ENCODE measurements at places on chromosomes 12 and 14.

- no peak for DNase-seq
Observed at GRCh38 chr12:70121562-70121961, 121.7 kb upstream of the CNOT2 start.

DNA sequence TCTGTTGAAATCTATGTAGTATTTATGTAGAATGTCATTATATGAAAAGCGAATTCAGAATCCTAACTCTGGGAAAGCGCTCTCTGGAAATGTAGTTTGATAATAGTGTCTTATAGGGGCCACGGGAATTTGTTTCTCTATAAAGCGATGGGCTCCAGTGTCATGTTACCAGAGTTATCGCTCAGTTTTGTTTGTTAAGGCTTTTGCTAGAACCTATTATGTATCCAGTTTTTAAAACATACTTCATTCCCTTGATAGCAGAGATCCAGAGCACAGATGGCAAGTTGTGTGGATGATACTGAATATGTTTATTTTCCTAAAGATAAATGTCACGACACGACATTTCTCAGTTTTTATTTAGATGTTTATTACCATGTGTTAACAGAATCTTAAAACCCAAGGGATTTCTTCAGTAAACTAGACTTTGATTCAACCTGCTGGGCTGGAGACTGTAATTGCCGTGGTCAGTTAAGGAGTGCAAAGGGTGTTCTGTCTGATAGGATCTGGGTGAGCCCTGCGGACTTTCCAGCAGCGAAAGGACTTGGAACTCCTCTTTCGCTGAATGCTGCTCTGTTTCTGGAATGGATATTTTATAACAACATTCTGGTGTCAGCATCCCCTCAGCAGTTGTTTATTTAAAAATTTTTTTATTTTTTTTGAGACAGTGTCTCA, 1.7 kb upstream of the DNAH10 start:
- DNase-seq: no peak

DNA sequence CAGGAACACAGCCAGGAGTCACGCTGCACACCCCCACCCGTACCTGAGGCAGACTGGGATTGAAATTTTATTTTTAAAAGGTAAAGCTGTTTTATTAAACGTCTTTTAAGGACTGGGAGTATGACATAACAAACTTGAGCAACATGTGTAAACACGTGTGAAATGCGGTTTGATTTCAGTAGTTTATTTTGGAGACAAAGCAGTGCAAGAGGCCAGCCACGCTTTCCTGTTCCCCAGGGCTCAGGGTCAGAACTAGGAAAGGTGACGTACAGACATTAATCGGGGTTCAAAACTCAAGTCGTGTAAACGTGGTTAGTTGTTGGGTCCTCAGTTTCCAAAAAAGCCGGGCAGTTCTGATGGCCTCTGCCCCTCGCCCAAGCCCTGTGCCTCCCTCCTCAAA, 16.7 kb downstream of the CHGA start:
- no peak for DNase-seq

DNA sequence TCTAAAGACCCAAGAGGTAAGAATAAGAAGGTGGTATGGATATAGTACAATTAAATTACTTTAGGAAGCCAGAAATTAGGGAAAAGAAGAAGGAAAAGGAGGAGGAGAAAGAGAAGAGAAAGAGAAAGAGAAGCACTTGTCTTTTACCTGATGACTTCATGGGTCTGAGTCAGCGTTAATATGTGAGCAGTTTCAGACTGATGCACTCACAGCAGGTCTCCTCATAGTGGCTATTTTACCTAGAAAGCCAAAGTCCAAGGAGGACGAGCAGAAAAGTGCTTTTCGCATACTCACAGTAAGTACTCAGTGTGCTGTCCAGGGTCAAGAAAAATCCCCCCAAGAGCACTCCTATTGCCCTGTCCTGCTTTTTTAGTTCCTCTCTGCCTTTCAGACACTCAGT, 222.1 kb downstream of the C12orf42 start:
- no peak for DNase-seq

- DNase-seq: no peak
Observed at GRCh38 chr12:127570793-127571360, 696.1 kb upstream of the TMEM132C start.

- DNase-seq: no peak
Observed at GRCh38 chr14:56216626-56217379, 98.6 kb downstream of the PELI2 start.

DNA sequence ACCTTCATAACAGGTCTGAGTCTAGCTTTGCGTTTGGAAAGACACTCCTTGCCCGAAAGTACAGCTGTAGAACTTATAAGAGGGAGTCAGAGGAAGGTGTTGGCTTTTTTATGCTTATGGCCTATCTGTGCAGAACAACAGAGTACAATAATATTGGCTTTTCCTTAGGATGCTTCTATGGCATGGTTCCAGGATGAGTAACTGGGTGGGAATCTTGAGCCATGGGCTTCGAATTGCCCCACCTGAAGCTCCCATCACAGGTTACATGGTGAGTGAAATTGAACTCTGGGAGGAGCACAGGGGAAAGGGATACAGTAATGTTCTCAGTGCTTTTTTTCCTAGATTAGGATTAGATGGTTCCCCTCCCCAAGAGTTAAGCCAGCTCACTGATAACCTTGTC, 13.0 kb downstream of the PARP2 start:
- no peak for DNase-seq

- DNase-seq: no peak
Observed at GRCh38 chr12:109679501-109680263, 33.9 kb upstream of the FAM222A start.

DNA sequence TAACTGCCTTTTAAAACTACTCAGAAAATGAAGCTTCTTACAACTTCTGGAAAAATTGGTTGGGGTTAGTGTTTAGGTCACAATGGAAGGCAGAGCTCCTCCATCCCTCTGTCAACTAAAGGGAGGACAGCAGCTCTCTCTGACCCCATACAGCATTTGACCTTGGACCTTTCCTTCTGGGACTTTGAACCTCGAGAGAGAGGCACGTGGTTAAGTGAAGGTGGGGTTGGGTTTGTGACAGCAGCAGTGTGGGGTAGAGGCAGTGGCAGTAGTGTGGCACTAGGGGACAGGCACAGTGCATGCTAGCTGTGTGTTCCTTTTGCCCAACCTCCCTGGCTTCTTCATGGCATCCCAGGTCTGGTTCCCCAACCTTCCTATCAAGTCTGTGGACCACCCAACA, 9.4 kb upstream of the C12orf75 start:
- no peak for DNase-seq

DNA sequence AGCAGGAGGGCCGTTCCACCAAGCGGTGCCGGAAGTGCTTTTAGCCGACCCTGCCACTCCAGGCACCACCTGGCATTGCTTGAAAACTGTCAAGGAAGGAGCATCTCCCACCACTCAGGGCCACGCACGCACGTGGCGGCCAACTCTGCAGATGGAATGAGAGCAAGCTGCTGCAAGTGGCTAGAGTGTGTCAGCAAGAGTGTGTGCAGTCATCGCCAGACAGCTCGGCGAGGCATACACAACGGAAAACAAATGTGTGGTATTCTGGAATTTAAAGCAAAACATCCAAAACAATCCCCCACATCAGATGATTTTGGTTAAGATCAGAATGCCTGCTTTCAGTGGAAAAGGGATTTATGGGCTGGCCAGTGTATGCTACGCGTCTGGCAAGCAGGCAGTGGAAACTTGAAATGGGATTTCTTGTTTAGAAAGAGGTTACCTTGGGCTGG, 11.2 kb downstream of the CD9 start:
- no peak for DNase-seq

DNA sequence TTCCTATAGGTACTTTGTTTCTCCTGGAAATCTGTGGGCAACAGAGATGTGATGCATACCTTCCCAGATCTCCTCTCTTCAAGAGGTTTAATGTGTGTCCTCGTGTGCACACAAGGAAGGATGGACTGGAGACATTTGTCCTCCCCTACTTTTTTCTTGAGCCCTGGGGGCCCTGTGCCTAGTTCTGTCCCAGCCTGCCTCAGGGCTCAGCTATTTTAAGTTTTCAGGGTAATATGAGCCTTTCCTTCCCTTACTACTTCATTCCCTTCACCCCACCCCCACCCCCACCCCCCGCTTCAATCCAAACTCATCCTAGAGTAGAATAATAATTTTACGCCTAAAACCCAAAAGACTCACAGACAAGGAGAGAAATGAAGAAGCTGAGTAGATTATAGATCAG, 446 bp downstream of the STAC3 start:
- no peak for DNase-seq

GRCh38 chr12:117236456-117237001, 46.3 kb upstream of the FBXO21 start:
- peak; percentile 74 for DNase-seq

DNA sequence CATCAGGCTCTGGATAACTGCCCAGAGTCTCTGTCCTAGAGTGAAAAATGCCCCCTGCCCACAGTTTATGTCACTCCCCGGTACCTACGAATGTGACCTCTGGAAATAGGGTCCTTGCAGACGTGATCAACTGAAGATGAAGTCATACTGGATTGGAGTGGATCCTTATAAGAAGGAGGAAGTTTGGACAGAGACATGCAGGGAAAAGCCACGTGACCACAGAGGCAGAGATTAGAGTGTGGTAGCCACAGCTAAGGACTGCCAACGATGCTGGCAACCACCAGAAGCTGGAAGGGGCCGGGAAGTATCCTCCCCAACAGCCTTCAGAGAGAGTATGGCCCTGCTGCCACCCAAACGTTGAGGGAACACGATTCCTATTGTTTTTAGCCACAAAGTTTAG, 101.2 kb upstream of the NCOR2 start:
- DNase-seq: no peak

DNA sequence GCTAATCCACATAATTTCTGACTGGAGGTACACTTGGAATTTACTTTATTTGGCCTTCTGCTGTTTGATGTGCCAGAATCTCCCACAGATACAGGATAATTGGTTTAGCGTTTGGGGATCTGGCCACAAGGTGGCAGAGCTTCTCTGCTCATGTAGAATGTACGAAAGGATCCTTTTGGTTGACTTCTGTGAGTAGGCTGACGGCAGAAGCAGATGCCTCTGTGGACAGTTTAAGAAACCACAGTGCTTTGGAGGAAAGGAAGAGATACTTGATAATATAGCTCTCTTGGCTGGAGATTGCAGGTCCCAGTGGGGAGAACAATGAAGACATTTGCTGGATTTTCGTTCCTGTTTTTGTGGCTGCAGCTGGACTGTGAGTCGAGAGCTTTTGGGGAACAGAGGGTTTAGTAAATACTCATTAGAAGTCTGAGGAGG, 75.3 kb upstream of the OR4E1 start:
- DNase-seq: peak; percentile 42

GRCh38 chr14:94542811-94543440, 18.3 kb upstream of the SERPINA4 start:
- no peak for DNase-seq

DNA sequence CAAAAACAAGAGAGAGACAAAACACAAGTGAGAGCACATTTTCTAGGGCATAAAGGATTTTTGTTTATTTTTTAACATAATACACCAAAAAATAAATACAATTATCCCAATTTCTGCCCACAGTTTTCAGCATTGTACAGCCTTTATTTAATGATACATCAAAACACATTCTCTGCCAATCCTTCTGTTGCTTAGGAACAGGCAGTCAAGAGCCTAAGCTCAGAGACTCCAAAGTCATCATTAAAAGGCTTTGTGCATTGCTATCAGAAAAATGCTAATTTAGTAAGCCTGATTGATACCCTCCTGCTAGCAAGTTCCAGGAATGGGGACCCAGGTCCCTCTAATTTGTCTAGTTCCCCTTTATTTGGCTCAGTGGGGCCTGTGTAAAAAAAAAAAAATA, 536.5 kb downstream of the RPS29 start:
- no peak for DNase-seq

DNA sequence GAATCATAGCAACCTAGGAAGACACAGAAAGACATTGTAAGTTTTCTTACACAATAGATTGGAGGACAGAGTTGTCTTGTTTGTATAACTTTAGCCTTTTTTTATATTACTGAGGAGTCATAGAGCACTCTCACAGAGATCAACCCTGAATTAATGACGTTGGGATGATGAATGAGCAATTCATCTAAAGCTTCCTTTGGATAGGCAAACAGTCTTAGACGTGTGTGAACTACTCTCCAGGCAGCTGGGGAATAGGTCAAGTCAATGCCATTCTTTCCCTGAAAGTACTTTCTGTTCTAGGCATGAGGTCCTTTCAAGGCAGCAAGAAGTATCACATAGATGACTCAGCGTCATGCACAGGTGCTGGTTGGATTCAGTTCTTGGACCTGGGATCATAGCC, 369.1 kb upstream of the NOVA1 start:
- DNase-seq: no peak

DNA sequence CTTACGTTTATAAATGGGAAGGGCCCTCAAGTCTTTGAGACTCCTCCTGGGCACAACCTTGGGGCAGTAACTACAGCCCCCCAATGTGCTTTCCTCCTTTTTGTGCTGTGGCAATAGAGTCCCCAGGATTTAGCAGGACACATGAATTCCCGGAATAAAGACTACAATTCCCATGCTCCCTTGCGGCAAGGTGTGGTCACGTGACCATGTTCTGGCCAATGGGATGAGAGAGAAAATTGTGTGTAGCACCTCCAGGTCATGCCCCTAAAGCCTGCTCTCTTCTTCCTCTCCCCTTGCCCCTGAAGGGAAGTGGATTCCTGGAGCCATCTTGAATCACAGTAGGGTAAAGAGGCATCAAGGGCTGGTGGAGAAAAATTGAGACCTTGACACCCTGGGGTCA, 295.1 kb upstream of the SFSWAP start:
- DNase-seq: no peak

All from stimulated activated CD4-positive, alpha-beta T cell treated with anti-CD3 and anti-CD28 coated beads, Interleukin-4, amount 100 ng/mL, for 4 hours (primary cell).